Amygdala (tissue), 56 donors: ENCODE measurements at places on chromosomes 5 and 9.

GRCh38 chr9:99851500-99851822 is 29.8 kb downstream of the NR4A3 start:
- DNase-seq = no peak

GRCh38 chr5:83718195-83718825 is 2.3 kb downstream of the HAPLN1 start:
- no peak for DNase-seq

- no peak for DNase-seq
Measured at GRCh38 chr5:147685993-147686392, 96.5 kb downstream of the JAKMIP2 start.

DNA sequence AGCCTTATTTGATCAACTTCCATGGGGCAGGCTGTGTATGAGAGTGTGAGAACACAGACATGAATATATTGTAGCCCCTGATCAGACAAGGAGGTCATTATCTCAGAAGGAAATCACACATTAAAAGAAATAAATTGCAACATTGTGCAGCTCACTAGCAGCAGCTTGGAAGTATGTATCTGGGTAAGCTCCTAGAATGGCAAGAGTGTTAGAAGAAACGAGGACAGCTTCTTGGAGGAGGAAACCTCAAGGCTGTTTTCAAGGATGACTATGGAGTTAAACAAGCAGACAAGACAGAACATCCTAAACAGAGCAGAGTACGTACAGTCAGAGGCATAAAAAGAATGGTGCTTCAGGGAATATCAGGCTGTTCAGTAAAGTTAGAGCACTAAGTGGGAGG is 511.0 kb downstream of the SLCO4C1 start:
- no peak for DNase-seq

DNA sequence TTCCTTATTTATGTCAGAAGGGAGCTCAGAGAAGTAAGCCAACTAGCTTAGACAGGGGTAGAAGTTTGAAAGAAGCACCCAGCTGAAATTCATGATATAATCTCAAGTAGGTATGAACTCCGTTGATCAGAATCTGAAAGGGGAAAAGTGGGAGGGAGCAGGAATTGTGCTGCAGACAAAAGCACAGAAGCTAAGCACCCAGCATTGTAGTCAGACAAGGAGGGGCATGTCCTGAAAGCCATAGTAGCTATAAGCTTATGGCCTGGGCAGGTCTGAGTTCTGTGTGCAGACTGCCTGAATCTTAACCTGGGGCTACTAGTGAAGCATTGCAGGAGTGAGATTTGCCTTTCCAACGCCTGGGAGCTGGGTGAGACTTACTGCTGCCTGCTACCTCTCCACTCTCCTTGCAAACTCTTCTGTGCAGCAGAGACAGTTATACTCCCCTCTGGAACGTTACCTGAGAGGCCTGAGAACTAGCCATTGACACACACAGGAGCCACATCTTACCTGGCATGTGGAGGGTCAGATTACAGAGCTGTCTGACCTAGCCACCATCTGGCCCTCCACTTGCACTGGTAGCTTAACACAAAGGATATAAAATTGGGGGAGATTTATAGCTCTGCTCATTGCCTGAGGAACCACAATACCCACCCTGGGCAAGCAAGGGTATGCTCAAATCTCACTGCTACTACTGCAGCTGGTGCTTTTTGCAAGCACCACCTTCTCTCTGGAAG is 9.8 kb upstream of the CYLC2 start:
- no peak for DNase-seq

DNA sequence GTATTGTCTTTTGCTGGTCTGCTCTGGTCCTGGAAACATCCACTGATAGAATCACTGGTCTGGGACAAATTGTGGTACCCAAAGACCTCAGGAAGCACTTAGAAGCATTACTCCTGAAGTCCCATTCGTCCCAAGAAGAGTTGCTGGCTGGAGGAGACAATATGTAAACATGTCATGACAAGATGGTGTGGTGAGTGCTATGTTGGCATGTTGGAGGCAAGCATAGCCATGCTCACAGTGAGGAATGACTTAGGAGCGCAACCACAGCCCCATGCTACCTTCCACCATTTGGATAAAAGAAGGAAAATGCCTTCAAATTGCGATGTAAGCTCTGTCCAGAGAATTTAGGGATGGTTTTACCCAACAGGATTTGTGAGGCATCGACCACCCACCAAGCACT is 115.8 kb upstream of the STC2 start:
- DNase-seq = no peak

- no peak for DNase-seq
Measured at GRCh38 chr9:120363697-120364096, 216.3 kb downstream of the CDK5RAP2 start.

- DNase-seq = no peak
Measured at GRCh38 chr9:126705767-126706697, 92.3 kb downstream of the LMX1B start.

DNA sequence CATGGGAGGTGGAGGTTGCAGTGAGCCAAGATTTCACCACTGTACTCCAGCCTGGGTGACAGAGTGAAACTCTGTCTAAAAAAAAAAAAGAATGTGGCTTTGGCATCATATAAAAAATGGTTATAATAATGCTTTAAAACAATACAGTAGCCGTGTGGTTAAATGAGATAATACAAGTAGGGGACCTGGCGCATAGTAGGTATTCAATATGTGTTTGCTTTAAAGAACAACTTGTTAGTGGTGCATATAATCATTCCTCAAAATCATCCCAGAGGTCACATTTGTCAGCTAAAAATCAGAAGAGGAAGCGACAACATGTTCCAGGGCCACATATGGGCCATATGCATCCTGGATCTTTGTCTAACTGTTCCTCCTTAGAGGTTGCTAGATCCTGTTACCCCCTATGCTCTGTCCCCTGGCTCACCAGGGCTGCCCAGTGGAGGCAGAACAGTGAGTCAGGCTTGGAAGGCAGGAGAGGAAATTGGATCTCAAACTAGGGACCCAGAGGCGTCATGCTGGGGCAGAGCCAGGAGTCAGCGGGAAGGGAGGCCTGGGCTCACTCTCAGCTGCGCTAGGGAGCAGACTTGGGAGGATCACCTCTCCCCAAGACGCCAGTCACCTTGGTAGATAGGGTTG is 27.7 kb downstream of the LHX6 start:
- DNase-seq = no peak

- DNase-seq = no peak
Measured at GRCh38 chr5:105506692-105507277, 1944.2 kb upstream of the NUDT12 start.
